ENCODE measurements at places on chromosomes 6 and 20. TPM values are rescaled to one million over a fixed set of nuclear protein-coding genes. Genes with fewer than 3 reads are reported as not detected.

The ITPR3 gene
- 27.6 TPM for total RNA-seq

DNA sequence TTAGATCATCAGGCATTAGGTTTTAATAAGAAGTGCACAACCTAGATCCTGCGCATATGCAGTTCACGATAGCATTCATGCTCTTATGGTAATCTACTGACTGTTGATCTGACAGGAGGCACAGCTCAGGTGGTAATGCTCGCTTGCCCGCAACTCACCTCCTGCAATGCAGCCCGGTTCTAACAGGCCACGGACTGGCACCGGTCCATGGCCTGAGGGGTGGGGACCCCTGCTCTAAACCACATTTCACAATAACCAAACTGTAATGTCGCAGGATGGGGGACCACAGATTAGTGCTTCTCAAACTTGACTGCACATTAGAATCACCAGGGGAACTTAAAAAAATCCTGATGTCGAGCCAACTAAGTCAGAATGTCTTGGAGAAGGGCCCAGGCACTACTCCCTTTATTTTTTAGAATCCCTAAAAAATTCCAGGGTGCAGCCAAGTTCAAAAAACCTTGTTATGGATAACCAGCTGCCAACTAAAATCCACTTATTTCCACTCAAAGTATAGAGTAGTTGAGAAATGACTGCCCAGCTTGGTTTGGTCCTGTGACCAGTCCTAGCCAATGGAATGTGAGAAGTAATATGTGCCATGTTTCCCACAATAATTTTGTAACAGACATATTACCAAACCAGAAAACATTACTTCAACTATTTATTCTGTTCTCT lies 3.1 kb downstream of the SHPRH start:
- no peak for DNase-seq

The POPDC3 gene
- not detected for total RNA-seq

DNA sequence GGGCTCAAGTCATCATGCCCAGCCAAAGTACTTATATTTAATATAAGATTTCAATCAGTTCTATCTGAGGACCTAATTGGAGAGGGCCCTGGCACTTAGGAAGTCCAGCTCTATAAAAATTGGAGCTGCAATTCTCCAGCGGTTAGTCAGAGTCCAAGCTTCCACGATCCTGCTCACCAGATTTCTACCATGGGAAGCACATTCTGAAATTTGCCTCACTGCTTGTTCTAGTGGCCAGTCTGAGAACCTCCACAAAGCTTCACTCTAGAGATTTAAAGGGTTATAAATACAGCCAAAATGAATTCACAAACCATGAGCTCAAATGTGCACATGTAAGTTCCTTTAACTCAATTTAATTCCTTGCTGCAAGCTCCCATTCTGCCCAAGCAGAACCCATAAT lies 33.5 kb downstream of the PNLDC1 start:
- DNase-seq = no peak

DNA sequence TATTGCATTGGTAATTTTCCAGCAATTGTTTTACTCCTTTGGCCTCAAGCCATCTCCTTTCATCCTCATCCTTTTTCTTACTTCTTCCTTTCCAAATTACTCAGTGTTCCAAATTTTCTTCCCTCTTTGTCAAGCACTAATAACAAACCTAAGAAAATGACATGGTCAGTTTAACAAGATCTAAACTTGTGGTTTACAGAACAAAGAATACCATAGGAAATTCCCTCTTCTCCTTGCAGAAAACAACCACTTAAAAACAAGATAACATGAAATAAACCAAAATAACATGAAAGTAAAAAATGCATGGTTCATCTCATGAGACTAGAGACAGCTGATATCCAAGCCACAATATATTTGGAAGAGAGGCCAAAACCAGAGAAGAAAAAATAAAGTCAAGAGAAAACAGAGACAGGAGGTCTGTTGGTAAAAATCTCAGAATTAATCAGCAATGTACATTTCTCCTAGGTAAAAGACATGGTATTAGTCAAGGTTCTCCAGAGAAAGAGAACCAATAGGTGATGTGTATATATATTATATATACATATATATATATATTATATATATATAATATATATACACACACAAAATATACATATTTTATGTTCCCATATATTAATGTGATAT lies 51.0 kb upstream of the SENP6 start:
- DNase-seq = no peak

The MOXD1 gene
- total RNA-seq = 47.6 TPM

DNA sequence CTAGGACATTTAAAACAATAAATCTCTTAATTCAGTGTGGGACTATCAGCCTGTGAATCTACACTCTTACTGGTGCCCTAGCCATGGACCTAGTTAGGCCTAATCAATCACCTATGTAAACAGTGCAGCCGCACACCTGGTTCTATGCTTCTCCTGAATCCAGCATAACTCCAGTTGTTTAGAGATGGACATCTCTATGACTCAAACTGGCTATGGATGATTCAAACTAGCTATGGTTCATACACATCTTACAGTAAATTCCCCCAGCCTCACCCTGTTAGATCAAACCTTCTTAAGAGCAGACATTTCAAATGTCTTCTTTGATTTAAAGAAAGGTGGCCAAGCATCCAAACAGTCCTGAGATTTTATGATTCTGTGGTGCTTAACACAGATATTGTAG lies 34.7 kb downstream of the SLC35B3 start:
- DNase-seq = no peak

The HLA-DRB1 gene
- 15.9 TPM for total RNA-seq

DNA sequence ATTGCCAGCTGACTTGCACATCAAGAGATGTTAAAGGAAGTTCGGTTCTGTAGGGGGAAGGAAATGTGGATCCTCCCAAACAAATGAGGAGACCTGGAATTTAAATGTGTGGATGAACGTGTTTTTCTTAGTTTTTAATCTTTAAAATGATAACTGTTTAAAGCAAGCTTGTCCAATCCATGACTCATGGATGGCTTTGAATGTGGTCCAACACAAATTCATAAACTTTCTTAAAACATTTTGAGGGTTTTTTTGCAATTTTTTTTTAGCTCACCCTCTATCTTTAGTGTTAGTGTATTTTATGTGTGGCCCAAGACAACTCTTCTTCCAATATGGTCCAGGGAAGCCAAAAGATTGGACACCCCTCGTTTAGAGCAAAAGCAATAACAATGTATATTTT lies 12.6 kb downstream of the TUBB2B start:
- DNase-seq = no peak

The OXT gene
- 4.2 TPM for total RNA-seq

GRCh38 chr6:154113392-154113791 lies 74.4 kb downstream of the OPRM1 start:
- DNase-seq = no peak

GRCh38 chr6:62328607-62329006 lies 42.6 kb upstream of the KHDRBS2 start:
- no peak for DNase-seq

DNA sequence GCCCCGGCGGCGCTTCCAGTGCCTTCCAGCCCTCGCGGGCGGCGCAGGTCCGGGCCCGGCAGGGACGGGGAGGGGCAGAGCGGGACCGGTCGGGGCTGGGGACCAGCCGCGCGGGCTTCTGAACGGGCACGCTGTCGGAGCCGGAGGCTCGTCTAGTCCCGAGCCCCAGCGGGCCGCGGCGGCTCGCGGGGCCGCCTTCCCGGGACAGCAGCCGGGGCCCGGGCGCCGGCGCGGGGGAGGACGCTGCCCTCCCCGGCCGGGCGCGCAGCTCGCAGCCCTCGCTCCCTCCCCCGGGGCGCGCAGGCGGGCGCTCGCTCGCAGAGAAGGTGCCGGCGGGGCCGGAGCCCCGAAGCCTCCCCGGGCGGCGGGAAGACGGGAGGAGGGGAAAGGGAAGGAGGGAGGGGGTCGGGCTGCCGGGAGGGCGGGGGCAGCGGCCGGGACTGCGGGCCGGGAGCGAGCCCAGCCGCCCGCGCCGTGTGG lies 696 bp upstream of the SIRPA start:
- DNase-seq = peak; percentile 45

GRCh38 chr20:36062799-36063198 lies 91.7 kb upstream of the EPB41L1 start:
- no peak for DNase-seq

- DNase-seq = peak; percentile 55
Observed at GRCh38 chr20:40584130-40584809, 104.8 kb downstream of the MAFB start.

DNA sequence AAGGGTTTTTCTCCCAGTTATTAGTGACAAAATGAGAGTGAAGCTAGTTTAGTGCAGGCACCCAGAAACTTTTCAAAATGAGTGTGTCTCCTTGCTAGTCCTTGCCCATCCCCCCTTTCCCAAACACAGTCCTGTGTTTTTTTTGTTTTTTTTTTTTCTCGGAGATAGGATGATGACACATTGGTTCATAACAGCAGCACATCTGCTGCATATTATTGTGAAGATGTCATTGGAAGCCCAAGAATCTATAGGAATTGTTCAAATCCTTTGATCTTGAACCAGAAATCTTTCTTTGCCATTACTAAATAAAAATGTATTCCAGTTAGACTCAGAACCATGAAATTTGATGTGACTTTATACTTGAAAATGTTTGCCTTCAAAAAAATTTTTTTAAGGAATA lies 162.4 kb downstream of the FRK start:
- no peak for DNase-seq

DNA sequence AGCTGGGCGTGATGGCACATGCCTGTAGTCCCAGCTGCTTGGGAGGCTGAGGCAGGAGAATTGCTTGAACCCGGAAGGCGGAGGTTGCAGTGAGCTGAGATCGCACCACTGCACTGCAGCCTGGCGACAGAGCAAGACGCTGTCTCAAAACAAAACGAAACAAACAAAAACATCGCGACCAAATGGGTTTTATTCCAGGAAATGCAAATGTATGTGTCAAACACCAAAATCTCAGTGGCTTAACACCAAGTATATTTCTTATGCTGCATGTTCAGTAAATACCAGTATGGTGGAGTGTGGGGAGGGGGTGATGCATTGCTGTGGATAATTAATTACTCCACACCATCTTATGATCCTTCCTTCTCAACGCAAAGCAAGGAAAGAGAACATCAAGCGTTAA lies 28.1 kb downstream of the ACTR5 start:
- DNase-seq = no peak

The SRMS gene
- not detected for total RNA-seq

DNA sequence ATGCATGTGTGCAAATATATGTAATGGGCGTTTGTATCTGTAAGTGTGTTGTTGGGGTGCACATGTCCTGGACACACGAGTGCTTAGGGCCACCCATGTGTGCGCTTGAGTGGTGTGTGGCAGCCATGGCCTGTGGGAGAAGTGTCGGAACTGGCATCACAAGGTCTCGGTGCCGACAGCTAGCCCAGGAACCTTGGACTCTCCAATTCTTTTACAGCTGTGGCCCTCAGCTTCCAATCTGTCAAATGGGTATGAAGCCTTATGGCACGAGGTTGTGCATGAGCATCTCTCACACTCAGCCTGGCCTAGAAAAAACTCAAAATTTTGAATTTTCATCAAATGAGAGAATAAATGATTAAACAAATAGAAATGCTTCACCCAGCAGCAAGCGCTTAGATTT lies 42.0 kb downstream of the SPDEF start:
- DNase-seq = no peak

DNA sequence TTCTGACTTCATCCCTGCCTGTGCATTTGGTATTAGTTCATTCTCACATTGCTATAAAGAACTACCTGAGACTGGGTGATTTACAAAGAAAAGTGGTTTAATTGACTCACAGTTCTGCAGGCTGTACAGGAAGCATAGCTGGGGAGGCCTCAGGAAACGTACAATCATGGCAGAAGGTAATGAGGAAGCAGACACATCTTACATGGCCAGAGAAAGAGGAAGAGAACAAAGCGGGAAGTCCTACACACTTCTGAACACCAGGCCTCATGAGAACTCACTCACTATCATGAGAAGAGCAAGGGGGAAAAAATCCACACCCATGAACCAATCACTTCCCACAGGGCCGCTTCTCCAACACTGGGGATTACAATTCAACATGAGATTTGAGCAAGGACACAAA lies 303.9 kb downstream of the CBLN4 start:
- DNase-seq = no peak

The SIGLEC1 gene
- total RNA-seq = 4.2 TPM

DNA sequence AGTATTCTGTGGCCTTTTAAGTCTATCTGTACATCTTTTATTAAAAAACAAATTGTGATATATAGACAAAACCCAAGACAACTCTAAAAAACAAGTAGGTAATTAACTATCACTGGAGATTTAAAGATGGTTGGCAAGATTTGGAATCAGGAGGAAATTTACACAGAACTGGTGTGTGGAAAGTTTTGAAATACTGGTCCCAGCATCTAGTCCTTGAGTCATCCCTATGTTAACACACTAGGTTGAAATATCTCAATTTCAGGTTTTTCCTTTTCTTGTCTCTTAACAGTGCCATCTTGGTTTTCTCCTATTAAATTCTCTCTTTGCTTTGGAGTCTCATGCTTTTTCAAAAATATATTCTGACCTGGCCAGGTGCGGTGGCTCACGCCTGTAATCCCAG lies 27.5 kb downstream of the SASH1 start:
- DNase-seq = no peak

GRCh38 chr6:75219263-75219662 lies 13.4 kb upstream of the COL12A1 start:
- no peak for DNase-seq

The SIRPB2 gene
- total RNA-seq = not detected

- no peak for DNase-seq
Observed at GRCh38 chr6:1901556-1901955, 291.8 kb downstream of the FOXC1 start.

The GABRR1 gene
- not detected for total RNA-seq

- DNase-seq = no peak
Observed at GRCh38 chr6:123418071-123418470, 218.7 kb downstream of the TRDN start.

- DNase-seq = no peak
Observed at GRCh38 chr20:38342216-38342615, 4.1 kb upstream of the LBP start.

GRCh38 chr20:62616728-62617621 lies 25.3 kb upstream of the SLCO4A1 start:
- peak; percentile 64 for DNase-seq

The MEI4 gene
- total RNA-seq = 0.41 TPM

DNA sequence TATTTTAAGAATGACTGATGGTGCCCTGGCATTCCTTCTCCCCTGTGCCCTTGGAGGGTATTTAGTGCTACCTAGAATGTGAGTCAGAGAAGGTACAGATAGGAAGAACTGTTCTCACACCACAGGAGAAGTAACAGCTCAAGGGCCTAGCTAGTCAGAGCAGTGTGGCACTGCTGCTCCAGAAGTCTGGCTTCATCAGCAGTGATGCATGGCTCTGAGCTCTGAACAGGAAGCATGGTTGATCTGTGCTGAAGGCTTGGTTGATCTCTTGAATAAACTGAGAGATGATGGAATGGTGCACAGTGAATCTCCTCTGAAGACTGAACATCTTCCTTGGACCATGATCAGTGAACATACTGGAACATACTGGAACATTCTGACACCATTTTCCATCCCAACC lies 425.3 kb upstream of the SLC35B3 start:
- no peak for DNase-seq

GRCh38 chr20:36540551-36541211 lies 638 bp upstream of the MYL9 start:
- DNase-seq = peak; percentile 54

- DNase-seq = no peak
Observed at GRCh38 chr6:57069920-57070331, 20.1 kb upstream of the ZNF451 start.
